ENCODE measurements at places on chromosomes 5 and 9.

DNA sequence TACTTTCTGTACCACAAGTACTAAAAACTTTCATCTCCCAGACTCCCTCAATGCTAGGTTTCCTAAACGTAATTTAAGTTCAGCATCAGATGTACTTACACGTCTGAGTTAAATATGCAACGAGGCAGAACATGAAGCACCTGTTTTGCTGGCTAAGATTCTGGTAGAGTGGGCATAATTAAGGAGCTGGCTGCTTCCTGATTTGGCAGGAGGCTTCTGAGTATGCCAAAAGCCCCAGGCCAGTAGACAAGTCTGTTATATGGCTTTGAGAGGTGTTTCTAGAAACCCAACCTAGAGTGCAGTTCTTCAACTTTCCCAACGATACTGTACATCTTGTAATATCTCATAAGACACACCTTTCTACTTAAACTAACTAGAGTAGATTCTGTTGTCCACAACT, 13.6 kb downstream of the TICAM2 start:
- DNase-seq = no peak

GRCh38 chr5:118533156-118533555, 455.2 kb downstream of the DTWD2 start:
- no peak for DNase-seq

DNA sequence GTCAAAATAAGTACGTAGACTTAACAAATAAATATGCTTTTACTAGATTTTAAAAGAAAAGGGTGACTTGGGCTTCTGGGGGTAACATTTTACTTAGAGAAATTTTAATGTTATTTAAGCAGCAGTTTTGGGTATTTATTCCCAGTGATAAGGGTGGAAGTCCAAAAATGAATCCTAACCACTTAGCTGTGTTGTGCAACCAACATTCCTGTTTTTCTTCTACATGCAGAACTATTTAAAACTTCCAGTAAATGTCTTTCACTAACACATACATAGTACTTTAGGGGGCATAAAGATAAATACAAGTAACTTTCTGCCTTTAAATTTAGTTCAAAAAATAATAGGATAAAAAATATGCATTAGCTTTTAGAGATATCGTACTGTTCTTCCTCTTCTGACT, 436.7 kb downstream of the CTNND2 start:
- DNase-seq = no peak

DNA sequence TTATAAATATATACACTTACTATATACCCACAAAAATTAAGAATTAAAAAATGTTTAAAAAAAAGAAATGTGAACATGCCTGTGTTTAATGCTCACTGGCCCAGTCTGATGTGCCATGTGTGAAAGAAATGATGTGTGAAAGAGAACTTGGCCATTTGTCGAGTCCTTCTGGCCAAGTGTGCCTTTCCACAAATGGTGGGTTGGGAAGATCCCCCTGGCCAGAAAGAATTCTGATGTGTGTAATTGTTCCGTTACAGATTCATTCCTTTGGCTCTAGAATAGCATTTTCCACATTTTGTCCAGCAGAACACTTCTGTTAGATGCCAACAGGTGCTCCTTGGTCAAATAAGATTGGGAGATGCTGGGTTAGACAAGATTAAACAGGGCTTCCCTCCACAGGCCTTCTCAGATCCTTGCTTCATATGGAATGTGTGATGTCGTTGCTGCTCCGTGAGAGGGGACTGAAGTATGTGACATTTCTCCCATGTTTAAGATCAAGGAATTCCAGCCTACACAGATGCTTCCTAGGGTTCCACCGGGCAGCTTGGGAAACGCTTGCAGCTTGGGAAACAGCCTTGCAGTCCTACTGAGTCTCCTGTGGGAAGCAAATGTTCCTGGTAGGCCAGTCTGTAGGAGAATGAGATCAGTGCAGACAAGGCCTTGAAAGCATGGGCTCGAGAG, 32.1 kb downstream of the GDNF start:
- DNase-seq = no peak

DNA sequence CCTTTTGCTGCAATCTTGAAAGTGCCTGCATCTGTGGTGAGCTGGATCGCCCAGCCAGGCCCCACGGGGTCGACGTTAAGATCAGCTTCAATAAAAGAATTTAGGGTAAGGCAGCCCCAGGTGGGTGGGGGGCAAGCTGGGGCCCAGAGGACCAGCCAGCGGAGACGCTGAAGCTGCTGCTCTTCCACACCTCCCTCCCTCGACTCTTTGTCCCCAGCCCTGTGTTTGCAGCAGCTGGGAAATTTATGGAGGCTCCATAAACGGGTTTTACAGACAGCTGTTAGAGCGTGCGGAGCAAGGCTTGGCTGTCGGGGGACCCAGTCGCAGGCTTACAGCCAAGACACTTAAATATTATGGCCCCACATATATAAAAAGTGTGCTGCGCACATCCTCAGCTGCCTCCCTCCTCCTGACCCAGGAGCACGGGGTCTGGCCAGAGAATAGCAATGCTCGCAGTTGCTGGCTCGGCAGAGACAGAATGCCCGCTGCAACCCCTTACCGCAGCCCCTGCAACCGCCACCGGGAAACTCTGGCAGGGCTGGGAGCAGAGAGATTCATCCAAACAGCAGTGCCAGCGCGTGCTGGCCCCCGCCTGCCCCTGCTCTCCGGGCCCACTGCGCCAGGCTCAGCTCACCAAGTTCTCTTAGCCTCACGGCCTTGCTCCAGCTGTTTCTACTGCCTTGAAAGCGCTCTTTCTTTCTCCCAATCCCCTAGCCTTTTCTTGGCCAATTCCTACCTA, 28.4 kb upstream of the MVB12B start:
- DNase-seq = no peak

DNA sequence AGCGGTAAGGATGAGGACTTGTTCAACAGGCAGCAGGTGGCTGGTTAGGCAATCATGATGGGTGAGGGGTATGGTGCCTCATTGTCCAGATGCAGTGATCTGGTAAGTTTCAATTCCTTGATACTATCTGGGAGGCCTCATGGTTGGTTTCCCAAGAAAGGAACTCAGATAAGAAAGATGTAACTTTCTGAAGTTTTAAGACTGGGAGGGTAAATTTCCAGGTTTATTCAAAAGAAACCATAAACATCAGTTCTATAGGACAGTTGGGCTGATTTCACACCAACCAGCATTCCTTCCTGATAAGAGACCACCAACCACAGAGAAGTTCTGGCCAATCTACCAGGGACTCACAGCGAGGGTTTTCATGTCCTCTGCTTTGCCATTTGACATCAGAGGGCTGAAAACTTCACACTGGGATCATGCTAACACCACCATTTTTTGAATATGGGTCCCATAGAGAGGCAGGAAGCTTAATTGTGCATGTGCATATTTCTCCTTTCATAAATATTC, 773 bp upstream of the AGGF1 start:
- no peak for DNase-seq

DNA sequence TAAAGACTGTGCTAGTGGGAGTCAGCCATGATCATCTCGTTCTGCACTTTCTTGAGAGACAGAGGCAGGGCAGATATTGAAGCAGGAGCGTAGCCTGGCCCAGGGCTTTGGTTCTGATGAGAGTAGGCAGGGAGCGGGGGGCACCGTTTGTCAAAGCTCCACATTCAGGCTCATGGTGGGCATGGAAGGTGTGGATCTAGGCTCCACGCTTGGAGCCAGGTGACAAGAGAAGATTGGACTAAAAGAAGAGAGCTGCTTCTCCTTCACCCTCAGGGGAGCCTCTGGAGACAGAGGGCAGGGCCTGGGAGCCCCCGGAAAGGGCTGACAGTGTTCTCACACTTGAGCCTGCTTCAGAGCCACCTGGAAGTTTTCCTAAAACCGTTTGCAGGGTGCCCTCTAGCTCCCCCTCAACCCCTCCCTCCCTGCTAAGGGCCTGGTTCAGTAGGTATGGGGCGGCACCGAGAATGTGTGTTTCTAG, 24.7 kb upstream of the FCN2 start:
- no peak for DNase-seq

DNA sequence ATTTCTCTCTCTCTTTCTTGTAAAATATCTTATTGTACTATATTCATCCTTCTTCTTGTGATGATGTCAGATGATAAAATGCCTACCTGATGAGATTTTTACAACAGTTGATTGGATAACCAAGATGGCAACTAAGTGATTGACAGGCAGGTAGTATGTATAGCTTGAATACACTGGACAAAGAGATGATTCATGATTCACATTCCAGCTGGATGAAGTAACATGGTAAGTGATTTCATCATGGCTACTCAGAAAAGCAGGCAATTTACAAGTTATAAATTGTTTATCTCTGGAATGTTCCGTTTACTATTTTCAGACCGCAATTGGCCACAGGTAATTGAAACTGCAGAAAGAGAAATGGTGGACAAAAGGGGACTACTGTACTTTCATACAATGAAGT, 1471.7 kb upstream of the C9orf72 start:
- no peak for DNase-seq

DNA sequence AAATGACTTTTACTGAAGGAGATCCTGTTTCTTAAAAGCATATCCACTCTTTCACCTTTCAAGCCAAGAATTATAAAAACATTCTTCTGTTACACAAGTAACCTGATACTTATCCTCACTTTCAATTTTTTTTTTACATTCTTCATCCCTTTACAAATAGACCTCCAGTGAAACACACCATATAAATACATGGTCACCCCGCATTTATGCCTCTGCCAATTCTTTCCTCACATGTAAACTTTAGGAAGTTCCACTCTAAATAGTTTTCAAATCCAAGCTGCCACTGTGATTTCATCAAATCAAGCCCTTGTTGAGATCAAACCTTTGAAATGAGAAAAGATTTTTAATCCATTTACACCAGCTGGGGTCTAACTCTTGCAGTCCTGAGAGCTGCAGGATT, 40.0 kb downstream of the GAS1 start:
- DNase-seq = no peak

DNA sequence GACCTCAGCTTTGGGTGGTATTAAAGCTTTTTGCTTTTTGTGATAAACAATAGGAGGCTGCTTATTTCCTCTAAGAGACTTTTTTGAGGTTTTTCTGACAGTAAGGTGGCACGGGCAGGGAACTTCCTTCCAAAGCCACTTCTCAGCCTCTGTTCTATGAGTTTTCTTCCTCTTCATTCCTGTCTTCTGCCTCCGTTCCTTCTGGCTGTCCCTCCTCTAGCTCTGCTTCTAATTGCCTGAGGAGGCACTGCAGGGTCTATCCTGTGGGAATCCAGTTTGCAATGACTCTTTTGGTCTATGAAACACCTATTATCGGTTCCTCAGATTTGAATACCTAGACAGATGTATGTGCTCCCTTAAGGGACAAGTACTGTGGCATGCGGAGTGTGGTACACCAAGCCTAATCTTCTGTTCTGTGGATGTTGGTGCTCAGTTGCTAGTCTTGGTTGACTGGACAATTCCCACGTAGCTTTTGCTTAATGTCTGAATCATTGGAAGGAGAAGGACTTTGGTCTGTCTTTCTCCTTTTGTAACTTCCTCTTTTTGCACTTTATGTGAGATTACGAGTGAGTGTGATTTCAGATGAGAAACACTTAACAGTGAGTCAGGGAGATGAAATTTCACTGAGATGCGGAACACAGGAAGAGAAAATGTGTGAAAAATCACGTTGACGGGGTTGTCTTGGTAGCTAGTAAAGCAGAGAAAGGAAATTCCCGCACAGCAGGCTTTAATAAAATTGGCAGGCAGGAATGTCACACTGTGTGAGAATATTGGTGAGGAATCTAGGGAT, 305.2 kb downstream of the EFNA5 start:
- DNase-seq = no peak

DNA sequence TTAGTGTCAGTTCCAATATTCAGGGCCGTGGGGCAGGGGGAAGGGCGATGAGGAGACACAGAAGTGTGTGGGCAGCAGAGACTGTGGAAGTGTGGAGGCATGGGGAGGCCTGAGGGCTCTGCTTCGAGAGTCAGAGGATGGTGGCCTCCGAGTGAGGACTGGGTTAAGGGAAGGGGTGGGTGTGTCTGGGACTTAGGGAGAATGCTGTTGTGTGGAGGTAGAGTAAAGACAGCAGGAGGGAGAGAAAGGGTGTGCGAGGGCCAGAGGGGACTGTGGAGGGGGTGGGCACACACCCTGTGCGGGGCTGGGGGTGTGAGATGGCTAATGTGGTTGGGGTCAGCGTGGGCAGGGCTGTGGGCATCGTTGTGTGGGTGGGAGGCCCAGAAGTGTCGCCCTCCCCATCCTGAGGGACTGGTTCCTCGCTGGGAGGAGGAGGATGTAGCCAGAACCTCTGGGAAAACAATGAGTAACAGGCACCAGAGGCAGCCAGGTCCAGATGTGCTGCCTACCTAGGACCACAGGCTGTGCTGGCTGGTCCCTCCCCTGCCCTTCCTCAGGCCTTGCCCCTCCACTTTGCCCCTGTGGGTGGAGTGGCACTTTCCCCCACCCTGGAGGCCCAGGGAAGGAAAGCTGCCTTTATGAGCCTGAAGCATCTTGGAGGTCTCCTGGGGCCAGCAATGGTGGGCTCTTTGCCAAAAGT, 4.2 kb downstream of the USP20 start:
- DNase-seq = no peak

GRCh38 chr9:128901379-128901778, 19.4 kb upstream of the PHYHD1 start:
- no peak for DNase-seq
